ENCODE measurements at places on chromosomes 16 and 17.
A peak's percentile ranks its signal among the peaks of the same experiment; 100 is the strongest.

GRCh38 chr17:58513965-58514769 lies at the start of gene MTMR4:
Gene MTMR4, minus strand, starts transcription at chr17:58514638. Its CDS starts 231 bp downstream, at chr17:58514407.
- DNase-seq, result peak; percentile 90

GRCh38 chr16:52076332-52076731 lies 470.6 kb downstream of the TOX3 start:
- no peak for DNase-seq

DNA sequence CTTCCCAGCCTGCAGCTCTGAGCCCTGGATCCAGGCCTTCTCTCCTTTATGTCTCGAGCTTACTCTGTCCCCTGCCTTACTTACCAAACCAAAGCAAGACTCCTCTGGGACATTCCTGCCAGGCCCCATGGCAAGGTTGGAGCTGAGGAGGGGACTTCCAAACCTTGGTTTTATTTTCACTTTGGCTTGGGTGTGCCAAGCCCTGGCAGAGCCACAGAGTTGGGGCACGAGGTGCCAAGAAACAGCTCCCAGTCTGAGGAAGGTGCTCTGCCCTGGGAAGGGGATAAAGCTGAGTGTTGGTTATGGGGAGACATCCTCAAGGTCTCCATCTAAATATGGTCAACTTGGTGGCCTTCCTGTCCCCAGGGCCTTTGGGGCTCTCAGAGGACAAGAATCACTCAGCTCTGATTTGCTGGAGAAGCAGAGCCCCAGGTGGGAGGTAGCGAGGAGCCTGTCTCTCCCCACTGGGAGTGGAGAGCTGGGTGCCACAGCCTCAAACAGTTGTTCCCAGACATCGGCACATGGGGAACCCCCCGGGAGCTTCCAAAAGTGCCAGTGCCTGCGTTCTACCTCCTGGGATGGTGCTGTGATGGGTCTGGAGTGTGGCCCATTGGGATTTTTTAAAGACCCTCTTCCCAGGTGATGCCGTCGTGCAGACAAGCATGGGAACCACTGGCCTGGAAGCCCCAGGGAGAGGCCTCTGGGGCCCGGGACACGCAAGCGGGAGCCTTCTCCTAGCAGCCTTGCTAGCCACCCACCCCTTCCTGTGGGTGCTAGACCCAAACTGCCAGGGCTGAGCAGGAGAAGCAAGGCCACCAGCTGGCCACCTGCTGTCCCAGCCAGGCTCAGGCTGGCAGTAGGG lies 10.3 kb downstream of the NLRC5 start:
- DNase-seq, result no peak

GRCh38 chr17:81526662-81527571 lies 1.3 kb upstream of the FSCN2 start:
- no peak for DNase-seq

DNA sequence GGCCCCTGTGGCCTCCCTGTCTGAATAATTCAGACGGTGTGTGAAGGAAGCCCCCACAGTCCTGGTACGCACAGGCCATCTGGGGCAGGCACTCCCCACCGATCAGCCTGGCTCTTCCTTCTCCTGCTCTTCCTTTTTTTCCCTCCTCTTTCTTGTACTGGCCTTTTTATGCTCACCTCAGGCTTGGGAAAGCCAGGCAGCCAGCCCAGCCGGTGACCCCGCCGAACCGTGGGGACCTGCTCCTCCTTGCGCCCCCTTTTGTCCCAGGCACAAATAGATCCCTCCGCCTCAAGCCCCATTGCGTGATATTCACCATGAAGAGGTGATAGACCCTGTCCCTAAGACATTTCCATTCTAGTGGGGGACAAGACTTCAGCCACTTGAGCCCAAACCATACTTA lies 80.2 kb upstream of the BRD7 start:
- DNase-seq, result no peak

GRCh38 chr16:53974484-53975080 lies 270.6 kb downstream of the FTO start:
- no peak for DNase-seq

All from NCI-H774 (cell line).